Activated CD4-positive, alpha-beta memory T cell treated with anti-CD3 and anti-CD28 coated beads for 36 hours (primary cell): ENCODE measurements at places on chromosomes 7 and 10.
A peak's percentile ranks its signal among the peaks of the same experiment; 100 is the strongest.

DNA sequence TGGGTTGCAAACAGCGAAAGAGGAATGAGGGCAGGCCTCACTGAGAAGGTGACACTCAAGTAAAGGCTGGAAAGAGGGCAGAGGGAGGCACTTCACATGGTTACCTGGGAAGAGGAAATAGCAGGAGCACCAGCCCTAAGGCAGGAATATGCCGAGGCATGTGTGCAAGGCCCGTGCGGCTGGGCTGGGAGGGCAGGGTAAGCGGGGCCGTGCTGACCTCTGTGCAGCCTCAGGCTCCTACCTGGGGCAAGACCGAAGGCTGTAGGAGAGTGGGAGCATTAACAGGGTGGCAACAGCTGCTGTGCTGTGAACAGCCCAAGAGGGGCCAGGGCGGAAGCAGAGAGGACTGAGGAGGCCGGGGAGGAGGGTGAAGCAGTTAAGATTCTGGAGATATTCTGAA is 24.0 kb upstream of the SH3PXD2A start:
- DNase-seq = no peak

DNA sequence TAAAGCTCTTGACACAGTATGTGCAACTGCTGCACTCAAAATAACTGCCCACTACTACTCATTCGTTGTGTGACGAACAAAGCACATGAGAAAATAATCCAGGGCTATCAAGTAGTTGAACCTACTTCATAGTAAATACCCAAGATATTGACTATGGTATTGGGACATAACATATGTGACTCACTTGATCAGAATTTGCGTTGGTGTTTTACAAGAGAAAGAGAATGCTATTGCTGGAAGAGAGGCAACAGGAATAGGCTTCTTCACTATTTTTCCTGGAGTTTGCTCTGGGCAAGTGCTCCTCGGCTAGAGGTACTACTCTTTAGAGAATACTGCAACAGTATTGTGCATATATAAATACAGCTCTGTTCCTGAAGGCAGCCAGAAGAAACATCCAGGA is 2.5 kb downstream of the DGKB start:
- DNase-seq = no peak

DNA sequence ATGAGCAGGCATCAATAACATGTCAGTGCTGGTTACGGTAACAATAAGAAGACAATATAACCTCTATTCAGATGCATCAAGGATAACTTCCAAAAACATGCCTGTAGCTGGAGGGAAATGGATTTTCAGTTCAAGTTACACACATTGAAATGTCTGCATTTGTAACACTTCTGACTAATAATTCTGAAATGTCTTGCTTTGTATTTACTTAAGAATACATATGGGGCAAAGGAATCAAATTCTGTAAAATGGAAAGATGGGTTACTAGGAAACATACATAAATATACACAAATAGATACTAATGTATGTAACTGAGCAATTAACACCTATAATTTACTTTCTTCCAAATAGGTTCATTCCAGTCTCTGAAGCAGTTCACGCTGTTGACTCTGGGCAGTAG is 18.6 kb upstream of the MTPN start:
- DNase-seq = no peak

- no peak for DNase-seq
Measured at GRCh38 chr10:99654390-99655175, 4.7 kb upstream of the ENTPD7 start.

- no peak for DNase-seq
Measured at GRCh38 chr7:75039709-75040108, 33.9 kb downstream of the RCC1L start.

- no peak for DNase-seq
Measured at GRCh38 chr7:116977172-116977571, 23.9 kb downstream of the ST7 start.

GRCh38 chr7:117119192-117119924 is 166.1 kb downstream of the ST7 start:
- peak; percentile 80 for DNase-seq

DNA sequence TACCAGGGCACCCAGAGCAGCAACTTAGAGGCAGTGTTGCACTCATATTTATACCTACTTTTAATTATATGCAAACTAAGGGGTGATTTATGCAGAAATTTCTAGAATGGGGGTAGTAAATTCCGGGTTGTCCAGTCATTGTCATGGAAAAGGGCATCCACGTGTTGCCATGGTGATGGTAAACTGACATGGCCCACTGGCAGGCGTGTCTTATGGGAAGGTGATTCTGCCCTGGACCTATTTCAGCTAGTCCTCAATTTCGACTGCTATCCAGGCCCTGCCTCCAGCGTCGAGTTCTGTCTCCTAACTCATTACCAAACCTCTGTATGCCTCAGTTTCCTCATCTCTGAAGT is 12.8 kb downstream of the SNX8 start:
- no peak for DNase-seq

- DNase-seq = no peak
Measured at GRCh38 chr10:4549139-4549653, 276.8 kb upstream of the AKR1E2 start.
